ENCODE measurements at places on chromosomes 3 and 15. TPM values are rescaled to one million over a fixed set of nuclear protein-coding genes. Genes with fewer than 3 reads are reported as not detected.

GRCh38 chr3:68988740-68989139, 24.7 kb downstream of the EOGT start:
- DNase-seq, result no peak

- DNase-seq, result no peak
These were observed 439.8 kb upstream of the ARRDC4 start for GRCh38 chr15:97520689-97521088.

- no peak for DNase-seq
These were observed 280.5 kb downstream of the MBNL1 start for GRCh38 chr3:152549263-152549662.

GRCh38 chr3:27943106-27943505, 221.0 kb upstream of the EOMES start:
- no peak for DNase-seq

DNA sequence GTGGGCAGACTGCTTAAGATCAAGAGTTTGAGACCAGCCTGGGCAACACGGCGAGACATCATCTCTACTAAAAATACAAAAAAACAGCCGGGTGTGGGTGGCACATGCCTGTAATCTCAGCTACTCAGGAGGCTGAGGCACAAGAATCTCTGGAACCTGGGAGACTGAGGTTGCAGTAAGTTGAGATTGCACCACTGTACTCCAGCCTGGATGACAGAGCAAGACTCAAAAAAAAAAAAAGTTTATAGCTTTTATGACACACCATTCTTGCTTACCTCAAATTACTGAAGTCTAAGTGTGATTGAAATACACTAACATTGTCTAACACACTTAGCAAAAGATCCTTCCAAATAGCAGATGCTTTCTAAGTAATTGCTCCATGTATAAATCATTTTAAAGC, 207.6 kb downstream of the STAG1 start:
- no peak for DNase-seq

Gene GOLGA6L10
- total RNA-seq, result 2.0 TPM

Gene ST3GAL6
- total RNA-seq, result 16.7 TPM

Gene CP
- total RNA-seq, result 1.9 TPM

Gene DCLK3
- total RNA-seq, result 1.4 TPM

Gene DPPA2
- total RNA-seq, result not detected

Gene KY
- 4.9 TPM for total RNA-seq
